Stomach (tissue), 19 donors: ENCODE measurements at places on chromosomes 13 and 19. TPM values are rescaled to one million over a fixed set of nuclear protein-coding genes. Genes with fewer than 3 reads are reported as not detected.

DNA sequence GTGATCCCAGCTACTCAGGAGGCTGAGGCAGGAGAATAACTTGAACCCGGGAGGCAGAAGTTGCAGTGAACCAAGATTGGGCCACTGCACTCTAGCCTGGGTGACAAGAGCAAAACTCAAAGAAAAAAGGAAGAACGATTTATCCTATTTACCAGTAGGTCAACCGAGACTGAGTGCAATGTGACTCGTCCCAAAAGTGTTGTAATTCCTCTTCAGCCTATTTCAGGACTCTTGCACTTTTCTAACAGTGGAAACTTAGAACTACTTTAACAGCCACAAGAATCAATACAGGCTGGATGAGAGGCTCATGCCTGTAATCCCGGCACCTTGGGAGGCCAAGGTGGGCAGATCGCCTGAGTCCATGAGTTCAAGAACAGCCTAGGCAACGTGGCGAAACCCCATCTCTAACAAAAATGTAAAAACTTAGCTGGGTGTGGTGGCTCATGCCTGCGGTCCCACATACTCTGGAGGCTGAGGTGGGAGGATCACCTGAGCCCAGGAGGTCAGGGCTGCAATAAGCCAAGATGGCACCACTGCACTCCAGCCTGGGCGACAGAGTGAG is 4.3 kb upstream of the NR1H2 start:
- no peaks in the 10 kb centered on the region for H3K36me3 ChIP-seq
- H3K27me3 ChIP-seq: no peaks in the 10 kb centered on the region
- no peak for DNase-seq
- H3K4me3 ChIP-seq: no peak overlapping the region
- peaks cover 20% of the 10 kb centered on the region for H3K4me1 ChIP-seq

DNA sequence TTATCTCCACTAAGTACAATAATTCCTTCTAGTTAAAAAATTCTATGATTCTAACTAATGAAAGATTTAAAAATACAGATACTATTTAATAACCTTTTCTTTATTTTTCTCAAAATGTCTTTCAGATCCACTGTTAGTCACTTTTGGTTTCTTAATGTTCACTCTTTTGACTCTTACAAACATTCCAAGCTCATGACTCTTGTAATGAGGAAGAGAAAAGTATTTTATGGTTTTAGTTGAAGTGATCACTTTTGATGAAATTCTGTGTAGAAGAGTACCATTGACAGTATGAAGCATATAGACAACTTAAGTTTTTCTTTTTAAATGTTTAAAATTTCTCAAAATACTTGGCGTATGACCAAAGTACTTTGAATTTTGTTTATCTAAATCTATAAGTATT is 27.8 kb downstream of the COG3 start:
- DNase-seq: no peak
- H3K4me1 ChIP-seq: no peaks in the 10 kb centered on the region
- no peak overlapping the region for H3K27ac ChIP-seq
- peaks cover 89% of the 10 kb centered on the region for H3K36me3 ChIP-seq
- H3K4me3 ChIP-seq: no peak overlapping the region

GRCh38 chr19:8221161-8221560 is 12.0 kb downstream of the CERS4 start:
- H3K4me1 ChIP-seq: no peaks in the 10 kb centered on the region
- no peaks in the 10 kb centered on the region for H3K27me3 ChIP-seq
- no peak overlapping the region for H3K4me3 ChIP-seq
- peak; percentile 60 for DNase-seq
- H3K27ac ChIP-seq: no peak overlapping the region
- peaks cover 8% of the 10 kb centered on the region for H3K36me3 ChIP-seq

- no peaks in the 10 kb centered on the region for H3K4me1 ChIP-seq
- DNase-seq: no peak
- no peaks in the 10 kb centered on the region for H3K36me3 ChIP-seq
- H3K4me3 ChIP-seq: no peak overlapping the region
These were observed 2.3 kb downstream of the CEACAM16 start for GRCh38 chr19:44701228-44701627.

GRCh38 chr13:110993788-110994187 is 78.9 kb upstream of the ANKRD10 start:
- no peaks in the 10 kb centered on the region for H3K4me1 ChIP-seq
- no peak overlapping the region for H3K4me3 ChIP-seq
- no peak overlapping the region for H3K27ac ChIP-seq

DNA sequence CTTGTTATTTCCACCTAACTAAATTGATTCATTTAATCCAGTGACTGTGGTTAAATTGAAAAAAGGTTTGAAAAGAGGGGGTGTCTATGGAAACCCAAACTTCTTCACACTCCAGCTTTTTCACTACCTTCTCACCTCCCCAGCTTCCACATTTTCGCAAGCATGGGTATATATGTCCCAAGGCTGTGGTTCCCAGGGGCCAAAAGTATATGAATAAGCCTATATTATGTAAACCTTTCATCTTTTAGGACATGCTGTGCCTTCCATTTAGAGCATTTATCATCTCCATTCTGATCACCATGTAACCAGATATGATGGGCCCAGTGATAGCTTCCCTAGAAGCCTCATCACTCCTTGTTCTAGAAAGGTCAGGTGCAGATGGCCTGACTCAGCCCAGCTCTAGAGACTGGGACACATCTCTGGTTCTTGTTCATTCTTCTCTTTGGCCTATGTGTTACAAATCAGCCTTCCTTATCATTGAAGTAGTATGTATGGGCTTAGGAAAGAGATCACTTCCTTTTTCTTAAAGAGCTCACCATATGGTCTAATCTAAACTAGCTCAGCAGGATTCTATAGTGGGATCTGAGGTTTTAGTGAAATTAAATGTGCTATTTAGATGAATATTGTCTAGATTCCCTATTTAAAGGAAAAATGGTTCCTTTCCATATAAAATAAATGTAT is 19.5 kb upstream of the ARL11 start:
- no peak overlapping the region for H3K4me3 ChIP-seq
- H3K27ac ChIP-seq: no peak overlapping the region
- H3K27me3 ChIP-seq: no peaks in the 10 kb centered on the region
- no peak for DNase-seq
- no peaks in the 10 kb centered on the region for H3K36me3 ChIP-seq

GRCh38 chr19:1245494-1246264 is 2.7 kb upstream of the MIDN start:
- H3K27ac ChIP-seq: peak overlapping the region; percentile 100
- H3K4me3 ChIP-seq: peak overlapping the region; percentile 28
- peak; percentile 69 for DNase-seq
- H3K4me1 ChIP-seq: peaks cover 71% of the 10 kb centered on the region

- peak overlapping the region; percentile 43 for H3K27ac ChIP-seq
- no peak overlapping the region for H3K4me3 ChIP-seq
- no peaks in the 10 kb centered on the region for H3K36me3 ChIP-seq
- H3K27me3 ChIP-seq: no peaks in the 10 kb centered on the region
These were observed 40.8 kb upstream of the CEACAM21 start for GRCh38 chr19:41535029-41535622.

GRCh38 chr19:47232422-47233211 is 1.6 kb upstream of the BBC3 start:
- H3K4me1 ChIP-seq: peaks cover 36% of the 10 kb centered on the region
- H3K27me3 ChIP-seq: no peaks in the 10 kb centered on the region
- H3K36me3 ChIP-seq: no peaks in the 10 kb centered on the region
- peak overlapping the region; percentile 83 for H3K27ac ChIP-seq
- no peak for DNase-seq

DNA sequence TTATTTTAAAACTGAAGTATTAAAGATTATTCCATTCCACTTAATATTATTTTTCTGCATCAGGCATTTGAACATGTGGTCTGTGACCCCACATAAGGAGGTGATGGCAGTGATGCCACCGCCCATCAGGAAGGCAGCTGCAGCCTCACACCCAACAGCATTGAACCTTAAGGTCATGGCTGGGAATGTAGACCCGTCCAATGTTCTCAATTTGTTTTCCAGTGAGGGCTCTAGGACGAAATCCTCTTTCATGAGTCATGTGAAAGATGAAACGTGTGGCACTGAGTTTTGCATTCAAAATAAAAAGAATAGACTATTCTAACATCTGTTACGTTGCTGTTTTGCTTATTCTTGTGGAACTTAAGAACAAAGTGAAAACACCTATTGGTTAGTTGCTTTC is 74.5 kb upstream of the ANKRD10 start:
- no peaks in the 10 kb centered on the region for H3K4me1 ChIP-seq
- no peaks in the 10 kb centered on the region for H3K36me3 ChIP-seq
- no peaks in the 10 kb centered on the region for H3K27me3 ChIP-seq
- DNase-seq: no peak

GRCh38 chr13:114065141-114065925 is 67.1 kb downstream of the RASA3 start:
- H3K4me3 ChIP-seq: peak overlapping the region; percentile 34
- peak overlapping the region; percentile 93 for H3K27ac ChIP-seq
- H3K36me3 ChIP-seq: no peaks in the 10 kb centered on the region
- no peaks in the 10 kb centered on the region for H3K27me3 ChIP-seq
- H3K4me1 ChIP-seq: peaks cover 62% of the 10 kb centered on the region

GRCh38 chr13:98451676-98452470 is 125.0 kb downstream of the STK24 start:
- H3K4me3 ChIP-seq: no peak overlapping the region
- H3K27me3 ChIP-seq: no peaks in the 10 kb centered on the region
- H3K4me1 ChIP-seq: peaks cover 42% of the 10 kb centered on the region
- no peak overlapping the region for H3K27ac ChIP-seq

DNA sequence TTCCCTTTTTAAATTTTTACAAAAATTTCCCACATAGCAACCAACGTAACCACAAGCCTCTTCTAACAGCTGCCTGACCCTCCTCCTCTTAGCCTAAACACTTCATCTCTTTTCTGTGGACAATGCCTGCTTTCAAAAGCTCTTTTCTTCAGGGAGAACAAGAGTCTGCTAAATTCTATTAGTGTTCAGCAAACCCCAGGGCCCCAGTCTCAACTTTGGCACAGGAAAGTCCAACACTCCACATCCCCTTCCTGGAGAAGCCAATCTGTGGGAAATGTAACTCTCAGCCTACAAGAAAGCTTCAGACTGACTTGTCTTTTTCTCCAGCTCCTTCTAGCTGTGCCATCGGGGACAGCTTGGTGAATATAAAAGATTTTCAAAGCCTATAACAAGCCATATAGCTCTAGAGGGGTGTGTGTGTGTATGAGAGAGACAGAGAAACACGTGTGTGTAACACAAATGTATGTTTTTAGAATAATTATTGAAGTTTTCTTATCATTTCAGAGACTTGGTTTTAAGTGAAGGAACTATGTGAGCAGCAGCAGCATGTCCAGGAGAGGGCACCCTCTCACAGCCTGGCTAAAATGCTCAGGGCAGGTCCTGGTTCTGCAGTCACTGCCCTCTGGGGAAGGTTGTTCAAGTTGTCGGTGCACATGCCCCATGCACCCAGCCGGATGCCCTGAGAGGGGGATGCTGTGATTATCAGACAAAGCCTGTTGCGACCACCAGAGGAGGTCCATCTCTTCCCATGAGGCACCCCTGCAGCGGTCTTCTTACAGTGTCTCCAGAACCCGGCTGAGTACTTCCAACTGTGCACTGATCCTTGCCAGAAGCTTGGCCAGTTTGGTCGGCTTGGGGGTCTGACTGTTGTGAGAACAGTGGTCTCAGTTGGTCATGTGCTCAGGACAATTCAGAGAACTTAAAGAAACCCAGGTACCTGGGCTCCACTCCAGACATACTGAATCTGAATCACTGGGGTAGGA is 34.4 kb downstream of the CCDC70 start:
- H3K27me3 ChIP-seq: no peaks in the 10 kb centered on the region
- no peak overlapping the region for H3K4me3 ChIP-seq
- H3K4me1 ChIP-seq: no peaks in the 10 kb centered on the region
- H3K36me3 ChIP-seq: no peaks in the 10 kb centered on the region
- no peak overlapping the region for H3K27ac ChIP-seq

DNA sequence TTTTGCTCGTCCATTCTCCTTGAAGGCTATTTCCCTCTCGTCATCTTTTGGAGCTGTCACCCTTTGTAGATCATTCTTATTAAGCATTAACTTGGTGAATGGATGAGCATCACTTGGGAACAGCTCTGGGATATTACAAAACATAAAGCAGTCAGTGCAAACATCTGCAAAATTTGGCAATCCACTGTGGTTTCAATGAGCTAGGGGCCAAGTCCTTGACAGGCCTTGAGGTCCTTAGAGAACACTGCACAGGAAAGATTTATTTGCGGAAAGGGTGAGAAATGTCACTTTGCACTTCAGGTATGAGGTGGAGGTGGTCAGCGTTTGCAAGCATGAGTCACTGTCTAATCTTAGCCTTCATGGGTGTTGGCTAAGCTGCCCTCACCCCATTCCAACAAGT is 239.7 kb upstream of the MAB21L1 start:
- H3K27ac ChIP-seq: no peak overlapping the region
- no peak overlapping the region for H3K4me3 ChIP-seq
- no peaks in the 10 kb centered on the region for H3K27me3 ChIP-seq
- no peaks in the 10 kb centered on the region for H3K36me3 ChIP-seq
- peaks cover 5% of the 10 kb centered on the region for H3K4me1 ChIP-seq
- peak; percentile 80 for DNase-seq

GRCh38 chr13:106996867-106997618 is 429.1 kb upstream of the ARGLU1 start:
- no peaks in the 10 kb centered on the region for H3K4me1 ChIP-seq
- DNase-seq: no peak
- H3K36me3 ChIP-seq: no peaks in the 10 kb centered on the region
- no peak overlapping the region for H3K4me3 ChIP-seq
- H3K27ac ChIP-seq: no peak overlapping the region

- DNase-seq: no peak
- no peaks in the 10 kb centered on the region for H3K4me1 ChIP-seq
- H3K27ac ChIP-seq: no peak overlapping the region
- no peak overlapping the region for H3K4me3 ChIP-seq
- no peaks in the 10 kb centered on the region for H3K36me3 ChIP-seq
These were observed 1015.7 kb downstream of the PCDH9 start for GRCh38 chr13:66214467-66214866.

The RDH8 gene
- not detected for total RNA-seq

The ZNF223 gene
- total RNA-seq: 8.1 TPM

The ACP7 gene
- total RNA-seq: not detected

The PNKP gene
- total RNA-seq: 30.3 TPM

The PCDH9 gene
- 36.2 TPM for total RNA-seq

The KIR2DL1 gene
- total RNA-seq: not detected

The WASF3 gene
- total RNA-seq: 11.7 TPM

The PRR19 gene
- not detected for total RNA-seq

The F10 gene
- not detected for total RNA-seq

The PSG6 gene
- total RNA-seq: not detected

The PPP1R37 gene
- 66.1 TPM for total RNA-seq

The SUGP1 gene
- total RNA-seq: 129 TPM

The CYP4F3 gene
- total RNA-seq: 20.6 TPM

The DIRAS1 gene
- total RNA-seq: 0.89 TPM

The CYP2F1 gene
- total RNA-seq: not detected

The ZNF470 gene
- total RNA-seq: 1.0 TPM

The RASL11A gene
- 9.4 TPM for total RNA-seq

The NLRP11 gene
- total RNA-seq: not detected

The IL27RA gene
- not detected for total RNA-seq
